ENCODE measurements at places on chromosomes 6 and 20.

GRCh38 chr20:3987296-3987695, 28.1 kb downstream of the RNF24 start:
- DNase-seq: no peak

GRCh38 chr20:63100926-63101699, 94.3 kb upstream of the BHLHE23 start:
- DNase-seq: no peak

- no peak for DNase-seq
These were observed 45.4 kb upstream of the CDH22 start for GRCh38 chr20:46353500-46354206.

DNA sequence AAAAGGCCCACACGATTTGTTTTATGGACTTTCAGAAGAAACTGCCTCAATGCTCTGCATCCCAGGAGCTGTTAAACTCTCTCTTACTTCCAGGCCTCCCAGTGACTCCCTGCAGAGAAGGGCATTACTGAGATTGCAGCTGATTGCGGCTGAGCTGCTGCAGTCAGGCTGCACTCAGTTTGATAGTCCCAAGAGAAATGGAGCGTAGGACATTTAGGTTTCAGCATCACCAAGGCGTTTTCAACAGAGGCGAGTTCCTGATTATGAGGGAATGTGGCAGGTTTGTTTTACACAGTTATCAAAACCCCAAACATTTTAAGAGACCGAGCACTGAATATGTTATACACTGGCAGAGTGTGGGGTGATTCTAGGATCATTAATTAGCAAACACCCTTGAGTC, 145.6 kb downstream of the TBX18 start:
- no peak for DNase-seq

DNA sequence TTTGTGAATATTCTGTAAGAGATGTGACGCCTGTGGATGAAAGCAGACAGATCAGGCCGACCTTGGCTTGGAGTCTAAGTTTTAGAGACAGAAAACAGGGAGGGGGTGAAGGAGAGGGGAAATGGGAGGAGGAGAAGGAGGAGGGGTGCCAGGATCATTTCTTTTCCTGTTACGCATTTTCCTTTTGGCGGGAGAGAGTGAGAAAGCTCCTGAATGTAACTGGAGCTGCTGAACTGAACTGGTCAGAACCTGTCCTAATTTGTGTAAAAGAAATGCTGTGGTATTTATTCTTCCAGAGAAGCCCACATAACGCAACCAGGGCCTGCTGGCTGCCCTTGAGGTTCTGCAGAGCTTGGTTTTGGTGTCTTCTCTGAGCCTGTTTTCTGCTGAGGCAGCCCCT, 41.9 kb downstream of the UTRN start:
- no peak for DNase-seq

DNA sequence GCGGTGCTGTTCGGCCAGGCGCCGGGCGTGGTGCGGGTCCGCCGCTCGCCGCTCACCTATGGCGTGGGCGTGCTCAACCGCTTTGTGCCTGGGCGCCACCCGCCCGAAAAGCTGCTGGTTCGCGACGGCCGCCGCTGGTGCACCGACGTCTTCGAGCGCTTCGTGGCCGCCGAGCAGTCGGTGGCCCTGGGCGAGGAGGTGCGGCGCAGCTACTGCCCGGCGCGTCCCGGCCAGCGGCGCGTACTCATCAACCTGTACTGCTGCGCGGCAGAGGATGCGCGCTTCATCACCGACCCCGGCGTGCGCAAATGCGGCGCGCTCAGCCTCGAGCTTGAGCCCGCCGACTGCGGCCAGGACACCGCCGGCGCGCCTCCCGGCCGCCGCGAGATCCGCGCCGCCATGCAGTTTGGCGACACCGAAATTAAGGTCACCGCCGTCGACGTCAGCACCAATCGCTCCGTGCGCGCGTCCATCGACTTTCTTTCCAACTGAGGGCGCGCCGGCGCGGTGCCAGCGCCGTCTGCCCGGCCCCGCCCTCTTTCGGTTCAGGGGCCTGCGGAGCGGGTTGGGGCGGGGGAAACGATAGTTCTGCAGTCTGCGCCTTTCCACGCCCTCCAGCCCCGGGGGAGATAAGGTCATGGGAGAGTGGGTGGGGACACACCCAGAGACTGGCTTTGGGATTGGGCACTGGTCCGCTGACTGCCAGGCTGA, 15.7 kb downstream of the ADISSP start:
- DNase-seq: peak; percentile 45
